ENCODE measurements at places on chromosomes 13 and 19.

GRCh38 chr19:10419646-10420443 is 493 bp upstream of the PDE4A start:
- DNase-seq, result no peak

DNA sequence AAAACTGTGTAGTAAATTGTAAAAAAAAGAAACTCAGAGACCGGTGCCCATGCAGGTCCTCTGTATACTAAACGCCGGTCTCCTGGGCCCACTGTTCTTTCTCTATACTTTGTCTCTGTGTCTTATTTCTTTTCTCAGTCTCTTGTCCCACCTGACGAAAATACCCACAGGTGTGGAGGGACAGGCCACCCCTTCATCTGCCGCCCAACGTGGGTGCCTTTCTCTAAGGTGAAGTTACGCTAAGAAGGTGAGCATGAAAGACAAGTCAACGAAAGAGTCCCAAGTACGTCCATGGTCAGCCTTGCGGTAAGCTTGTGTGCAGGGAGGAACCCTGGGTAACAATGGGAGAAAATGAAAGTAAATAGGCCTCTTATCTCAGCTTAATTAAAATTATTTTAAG is 48.0 kb upstream of the WASF3 start:
- no peak for DNase-seq

DNA sequence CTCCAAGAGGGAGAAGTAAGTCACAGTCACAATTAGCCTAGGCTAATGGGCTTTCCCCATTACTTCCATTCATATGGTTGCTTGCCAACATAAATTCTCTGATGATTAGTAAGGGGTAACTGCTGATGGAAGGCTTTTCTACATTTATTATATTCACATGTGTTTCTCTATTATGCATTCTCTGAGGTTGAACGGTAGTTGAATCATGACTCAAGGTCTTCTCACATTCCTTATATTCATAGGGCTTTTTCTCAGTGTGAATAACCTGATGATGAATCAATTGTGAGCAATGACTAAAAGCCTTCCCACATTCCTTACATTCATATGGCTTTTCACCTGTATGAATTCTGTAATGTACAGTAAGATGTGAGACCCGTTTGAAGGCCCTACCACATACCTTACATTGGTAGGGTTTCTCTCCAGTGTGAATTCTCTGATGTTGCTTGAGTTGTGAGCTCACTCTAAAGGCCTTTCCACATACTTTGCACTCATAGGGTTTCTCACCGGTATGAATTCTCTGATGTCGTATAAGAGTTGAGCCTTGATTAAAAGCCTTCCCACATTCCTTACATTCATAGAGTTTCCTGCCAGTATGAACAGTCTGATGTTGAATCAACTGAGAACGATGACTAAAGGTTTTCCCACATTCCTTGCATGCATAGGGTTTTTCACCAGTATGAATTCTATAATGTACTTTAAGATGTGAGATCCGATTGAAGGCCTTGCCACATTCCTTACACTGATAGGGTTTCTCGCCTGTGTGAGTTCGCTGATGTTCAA is 9.3 kb downstream of the ZNF582 start:
- DNase-seq, result no peak

DNA sequence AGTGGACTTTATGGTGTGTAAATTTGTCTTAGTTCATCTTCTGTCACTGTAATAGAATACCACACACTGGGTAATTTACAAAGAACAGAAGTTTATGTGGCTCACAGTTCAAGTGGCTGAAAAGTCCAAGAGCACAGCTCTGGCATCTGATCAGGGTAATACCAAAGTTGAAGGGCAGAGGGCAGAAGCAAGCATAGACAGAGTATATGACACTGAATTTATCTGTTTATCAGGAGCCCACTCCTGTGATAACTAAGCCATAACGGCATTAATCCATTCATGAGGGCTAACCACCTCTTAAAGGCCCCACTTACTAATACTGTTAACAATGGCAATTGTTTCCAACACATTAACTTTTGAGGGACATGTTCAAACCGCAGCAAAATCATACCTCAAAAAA is 4.0 kb upstream of the RFXAP start:
- no peak for DNase-seq

GRCh38 chr19:19406878-19407632 is 1.6 kb downstream of the GATAD2A start:
- DNase-seq, result no peak

- DNase-seq, result no peak
Observed at GRCh38 chr19:3982701-3983541, 2.3 kb downstream of the EEF2 start.
